ENCODE measurements at places on chromosomes 3 and 15.
A peak's percentile ranks its signal among the peaks of the same experiment; 100 is the strongest.

GRCh38 chr3:17945018-17945798 lies 202.8 kb upstream of the TBC1D5 start:
- no peak for DNase-seq

- DNase-seq: no peak
Measured at GRCh38 chr3:88343264-88343663, 193.5 kb downstream of the C3orf38 start.

- peak; percentile 6 for DNase-seq
Measured at GRCh38 chr15:67884514-67885174, 44.8 kb upstream of the RNU6-1 start.

DNA sequence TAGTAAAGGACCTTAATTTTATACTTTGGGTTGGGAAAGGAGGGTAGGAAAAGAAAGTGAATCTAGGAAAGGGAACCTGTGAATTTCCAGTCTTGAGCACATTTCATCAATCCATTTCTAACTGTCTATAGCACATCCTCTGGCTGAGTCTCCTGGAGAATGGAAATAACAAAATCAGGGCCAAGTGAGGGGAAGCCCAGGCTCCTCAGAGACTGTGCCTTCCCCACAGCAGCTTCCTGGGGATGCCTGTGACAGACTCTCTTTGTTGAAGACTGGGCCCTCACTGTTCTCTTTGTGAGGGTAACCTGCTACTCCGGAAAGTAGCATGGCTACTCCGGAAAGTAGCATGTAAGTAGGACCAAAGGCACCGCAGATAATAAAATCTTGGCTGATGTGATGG lies 22.6 kb upstream of the CSPG5 start:
- DNase-seq: no peak

DNA sequence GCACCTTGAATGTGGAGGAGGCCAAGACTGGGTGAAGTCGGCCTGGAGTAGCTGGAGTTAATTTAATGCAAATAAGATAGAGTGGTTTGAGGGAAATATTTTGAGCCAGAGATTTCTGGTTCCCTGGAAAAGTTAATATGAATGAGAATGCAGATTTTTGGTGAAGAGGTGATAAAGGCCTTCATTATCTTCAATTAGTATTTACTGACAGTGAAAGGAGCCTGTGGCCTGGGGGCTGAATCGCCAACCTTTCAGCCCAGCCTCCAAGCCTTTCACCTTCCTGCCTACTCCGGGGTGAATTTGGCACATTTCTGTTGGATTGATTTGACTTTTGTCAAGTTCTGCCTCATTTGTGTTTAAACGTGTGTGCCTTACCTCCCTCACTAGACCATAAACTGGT lies 147.8 kb downstream of the SOX2 start:
- DNase-seq: no peak

- no peak for DNase-seq
Measured at GRCh38 chr3:45773714-45774449, 22.5 kb downstream of the SLC6A20 start.

- DNase-seq: peak; percentile 68
Measured at GRCh38 chr15:40776537-40777141, 6.9 kb downstream of the C15orf62 start.

DNA sequence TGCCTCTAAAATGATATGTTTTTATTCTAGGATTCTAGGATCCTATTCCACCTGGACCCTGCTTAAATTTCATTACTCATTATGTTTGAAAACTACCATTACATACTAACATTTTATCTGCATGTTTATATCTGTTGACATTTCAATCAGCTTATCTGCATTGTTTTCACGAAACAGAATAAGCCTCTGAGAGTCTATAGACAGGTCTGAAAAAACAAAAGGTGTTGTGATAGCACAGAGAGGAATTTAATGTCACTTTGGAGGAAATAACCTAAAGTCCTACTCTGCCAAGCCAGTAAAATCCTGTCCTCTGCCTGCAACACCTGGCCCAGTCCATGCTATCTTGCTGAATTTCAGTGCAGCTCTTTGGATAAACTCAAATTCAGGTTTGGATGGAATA lies 315.2 kb downstream of the ZBTB20 start:
- DNase-seq: no peak
